CD4-positive, alpha-beta T cell treated with Interferon alpha-2 for 1 hour (primary cell): ENCODE measurements at places on chromosomes 6 and 20.

GRCh38 chr6:113742342-113742741, 114.8 kb upstream of the MARCKS start:
- DNase-seq: no peak

- no peak for DNase-seq
Measured at GRCh38 chr6:56749632-56750151, 107.0 kb upstream of the DST start.

- DNase-seq: no peak
Measured at GRCh38 chr6:34075906-34076305, 70.0 kb downstream of the GRM4 start.

- DNase-seq: no peak
Measured at GRCh38 chr6:112511441-112511840, 164.3 kb downstream of the RFPL4B start.

GRCh38 chr6:53786832-53787231, 8.0 kb upstream of the LRRC1 start:
- DNase-seq: no peak

DNA sequence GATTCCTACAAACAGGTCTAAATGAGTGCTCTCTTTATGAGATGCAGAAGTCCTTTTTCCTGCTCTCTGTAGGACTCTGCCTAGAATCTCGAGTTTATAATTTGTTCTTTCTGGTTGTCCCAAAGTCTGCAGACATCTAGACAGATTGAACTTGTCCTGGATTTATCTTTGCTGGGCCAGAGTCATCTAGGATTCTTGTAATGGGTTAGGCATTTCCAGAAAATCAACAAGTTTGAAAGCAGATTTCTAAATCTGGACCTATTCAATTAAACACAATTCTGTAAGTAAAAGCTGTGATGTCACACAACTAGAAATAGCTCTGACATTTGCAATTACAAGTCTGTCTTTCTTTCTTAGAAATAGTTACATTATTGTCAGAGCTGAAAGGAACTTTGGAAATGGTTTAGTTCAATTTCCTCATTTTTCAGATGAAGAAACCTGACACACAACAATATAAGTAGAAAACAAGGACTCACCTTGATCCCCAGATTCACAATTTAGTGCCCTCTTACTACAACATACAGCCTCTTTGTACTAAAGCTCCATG, 4.2 kb upstream of the RSPO3 start:
- DNase-seq: no peak

DNA sequence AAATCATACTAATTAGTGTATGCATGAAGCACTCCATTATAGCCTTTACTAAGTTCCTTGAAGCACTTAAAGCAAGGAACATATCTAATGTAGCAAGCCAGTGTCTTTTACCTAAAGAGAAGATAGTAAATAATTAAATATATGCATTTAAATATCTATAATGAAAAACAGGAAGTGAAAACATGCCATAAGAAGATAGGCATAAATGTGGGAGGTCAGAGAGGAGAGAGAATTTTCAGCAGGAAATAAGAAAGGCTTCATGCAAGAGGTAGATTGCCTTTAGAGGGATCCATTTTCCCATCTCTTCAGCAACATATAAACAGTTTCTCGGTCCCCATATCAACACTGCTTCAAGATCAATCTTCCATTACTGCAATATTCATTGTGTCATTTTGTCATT, 599.8 kb downstream of the FRK start:
- DNase-seq: no peak

DNA sequence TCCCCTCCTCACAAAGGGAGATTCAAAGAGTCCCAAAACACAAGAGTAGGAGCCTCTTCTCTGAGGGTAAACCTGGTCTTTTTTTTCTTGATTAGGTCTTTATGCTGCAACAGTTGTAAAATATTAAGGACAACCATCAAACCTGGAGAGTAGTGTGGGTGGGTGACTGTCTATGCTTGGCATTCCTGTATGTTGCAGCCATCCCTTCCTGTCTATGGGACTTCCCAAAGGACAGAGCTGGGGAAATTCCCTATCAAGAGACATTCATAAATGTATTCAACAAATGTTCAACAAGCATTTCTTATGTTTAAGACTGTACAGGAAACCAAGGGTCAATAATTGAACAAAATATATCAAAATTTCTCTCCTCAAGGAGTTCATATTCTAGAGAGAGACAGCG, 5.5 kb downstream of the BTN2A2 start:
- DNase-seq: no peak
